ENCODE measurements at places on chromosomes 5 and 9.

DNA sequence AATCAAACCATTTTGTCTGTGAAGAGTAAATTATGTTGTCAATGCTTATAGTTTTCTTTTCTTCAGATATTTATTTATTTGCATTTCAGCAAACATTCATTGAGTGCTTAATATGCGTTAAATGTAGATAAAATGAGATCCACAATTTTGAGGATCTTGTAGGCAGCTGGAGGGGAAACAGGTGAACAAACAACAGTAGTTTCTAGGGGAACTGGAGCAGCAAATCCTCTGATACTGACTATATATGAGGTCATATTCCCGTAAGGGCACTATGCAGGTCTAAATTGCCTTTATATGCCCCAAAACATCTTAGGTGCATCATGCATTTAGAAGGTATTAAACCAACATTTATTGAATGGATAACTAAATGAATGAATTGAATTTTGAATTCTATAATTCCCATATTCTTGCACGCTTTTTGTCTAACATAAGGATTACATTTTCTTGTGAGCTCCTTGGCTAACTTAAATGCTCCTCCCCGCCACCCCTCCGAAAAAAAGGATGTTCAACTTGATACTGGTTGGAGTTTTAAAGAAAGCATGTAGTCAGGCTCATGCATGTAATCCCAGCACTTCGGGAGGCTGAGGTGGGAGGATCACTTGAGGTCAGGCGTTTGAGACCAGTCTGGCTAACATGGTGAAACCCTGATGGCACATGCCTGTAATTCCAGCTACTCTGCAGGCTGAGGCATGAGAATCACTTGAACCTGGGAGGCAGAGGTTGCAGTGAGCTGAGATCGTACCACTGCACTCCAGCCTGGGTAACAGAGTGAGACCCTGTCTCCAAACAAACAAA, 299.8 kb downstream of the TMEM38B start:
- DNase-seq, result peak; percentile 18

DNA sequence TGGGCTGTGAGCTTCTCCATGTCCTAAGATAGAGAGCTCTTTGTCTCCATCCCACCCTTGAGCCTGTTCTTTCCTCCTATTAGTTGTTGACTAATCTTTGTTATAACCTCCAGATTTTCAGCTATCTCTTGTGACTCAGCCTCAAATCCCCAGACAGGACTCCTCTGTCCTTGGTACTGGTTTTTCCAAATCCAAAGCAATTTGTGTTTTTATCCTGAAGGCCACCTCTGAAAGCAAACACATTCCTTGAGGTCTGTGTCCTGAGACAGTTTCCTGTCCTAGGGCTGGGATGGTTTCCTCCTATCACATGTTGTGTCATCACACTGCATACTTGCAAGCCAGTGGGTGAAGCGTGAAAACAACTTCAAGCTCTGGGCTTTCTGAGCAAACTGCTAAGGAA, 8.5 kb downstream of the TNC start:
- no peak for DNase-seq

GRCh38 chr5:167743695-167744464, 547.6 kb upstream of the WWC1 start:
- no peak for DNase-seq

GRCh38 chr5:31392061-31392460, 139.8 kb downstream of the DROSHA start:
- no peak for DNase-seq

DNA sequence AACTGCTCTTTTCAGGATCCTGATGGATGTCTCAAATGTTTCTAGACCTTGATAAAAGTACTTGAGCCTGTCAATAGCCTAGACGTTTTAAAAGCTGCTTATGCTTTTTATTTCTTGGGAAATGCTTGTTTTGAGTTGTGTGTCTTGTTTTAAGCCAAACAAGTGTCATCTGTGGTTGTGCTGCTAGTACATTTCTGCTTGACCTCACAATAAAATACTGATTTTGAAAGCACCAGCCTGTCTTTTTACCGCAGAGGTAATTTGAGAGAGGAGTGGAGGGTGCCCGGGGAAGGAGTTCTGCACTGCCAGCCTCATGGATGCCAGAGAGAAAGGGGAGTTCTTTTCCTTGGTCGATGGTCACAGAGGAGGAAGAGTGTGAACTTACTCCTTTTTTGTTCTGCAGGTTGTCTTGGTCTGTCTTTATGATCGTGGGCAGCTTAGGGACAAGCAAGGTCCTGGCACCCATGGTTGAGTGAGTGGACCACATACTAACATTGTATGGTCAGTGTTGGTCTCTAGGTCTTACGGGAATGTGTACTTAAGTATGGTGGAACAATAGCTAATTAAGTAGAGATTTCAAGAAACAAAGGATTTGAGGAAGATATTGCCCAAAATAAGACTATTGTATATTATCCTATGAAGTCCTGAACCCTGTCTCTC, 61.0 kb downstream of the TRIO start:
- DNase-seq, result no peak

DNA sequence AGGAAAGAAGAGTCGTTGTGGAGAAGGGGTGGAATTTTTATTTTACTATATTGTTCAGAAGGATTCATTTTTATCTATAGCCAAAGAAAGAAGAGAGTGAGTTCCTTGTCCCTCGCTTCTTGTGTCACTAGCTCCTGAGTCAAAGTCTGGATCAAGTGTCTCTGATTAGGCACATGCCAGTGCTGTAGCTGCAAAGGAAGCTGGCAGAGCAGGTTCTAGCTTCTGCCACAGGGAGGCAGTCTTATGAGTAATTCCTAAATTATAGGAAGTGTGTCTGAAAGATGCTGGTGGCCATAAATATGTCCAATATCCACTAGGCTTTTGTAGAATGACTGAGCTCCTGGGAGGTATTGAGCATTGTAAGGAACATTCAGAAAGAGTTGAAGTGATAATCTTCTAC, 84.7 kb downstream of the DOCK2 start:
- no peak for DNase-seq

DNA sequence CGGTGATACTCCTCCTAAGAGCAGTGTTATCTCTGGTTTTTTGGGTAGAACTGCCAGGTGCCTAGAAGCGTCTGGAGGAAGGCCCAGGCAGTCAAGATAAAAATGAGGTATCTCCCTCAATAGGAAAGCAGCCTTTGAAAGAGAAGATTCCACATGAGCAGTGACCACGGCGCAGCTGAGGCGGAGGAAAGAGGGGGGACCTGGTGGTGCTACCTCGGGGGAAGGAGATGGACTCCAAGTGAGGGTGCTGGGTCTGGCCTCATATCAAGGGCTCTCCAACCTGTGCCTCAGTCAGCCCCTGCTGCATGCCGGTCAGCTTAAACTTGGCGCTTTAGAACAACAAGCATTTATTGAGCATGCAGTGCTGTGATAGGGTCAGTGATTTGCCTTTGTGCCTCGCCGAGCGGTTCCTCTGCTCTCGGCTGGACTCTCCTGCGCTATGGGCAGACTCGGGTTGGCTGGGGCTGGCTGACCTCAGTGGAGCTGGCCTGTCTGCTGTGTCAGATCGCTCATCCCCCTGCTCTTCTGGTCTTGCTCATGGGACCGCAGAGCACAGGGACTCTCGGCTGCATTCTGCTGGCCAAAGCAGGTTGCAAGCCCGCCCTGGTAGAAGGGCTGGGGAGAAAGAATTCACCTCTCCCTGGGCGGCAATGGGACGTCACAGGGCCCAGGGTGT, 121.1 kb upstream of the IRX4 start:
- no peak for DNase-seq

GRCh38 chr5:153964880-153965645, 73.6 kb downstream of the FAM114A2 start:
- peak; percentile 55 for DNase-seq

GRCh38 chr9:86990290-86990689, 43.0 kb upstream of the GAS1 start:
- no peak for DNase-seq

DNA sequence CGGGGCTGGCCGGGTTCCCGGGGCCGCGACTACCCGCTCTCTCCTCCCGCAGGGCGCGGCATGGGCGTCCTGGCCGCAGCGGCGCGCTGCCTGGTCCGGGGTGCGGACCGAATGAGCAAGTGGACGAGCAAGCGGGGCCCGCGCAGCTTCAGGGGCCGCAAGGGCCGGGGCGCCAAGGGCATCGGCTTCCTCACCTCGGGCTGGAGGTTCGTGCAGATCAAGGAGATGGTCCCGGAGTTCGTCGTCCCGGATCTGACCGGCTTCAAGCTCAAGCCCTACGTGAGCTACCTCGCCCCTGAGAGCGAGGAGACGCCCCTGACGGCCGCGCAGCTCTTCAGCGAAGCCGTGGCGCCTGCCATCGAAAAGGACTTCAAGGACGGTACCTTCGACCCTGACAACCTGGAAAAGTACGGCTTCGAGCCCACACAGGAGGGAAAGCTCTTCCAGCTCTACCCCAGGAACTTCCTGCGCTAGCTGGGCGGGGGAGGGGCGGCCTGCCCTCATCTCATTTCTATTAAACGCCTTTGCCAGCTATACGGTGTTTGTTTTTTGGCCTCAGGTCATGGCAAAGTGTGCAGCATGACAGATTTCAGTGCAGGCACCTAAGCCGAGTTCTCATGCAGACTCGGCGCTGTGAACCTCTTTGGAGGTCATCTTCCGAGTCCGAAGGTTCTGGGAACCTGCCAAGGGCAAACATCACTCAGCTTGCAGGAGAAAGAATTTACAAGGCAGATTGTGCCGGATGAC, 516 bp downstream of the MRPL41 start:
- no peak for DNase-seq

DNA sequence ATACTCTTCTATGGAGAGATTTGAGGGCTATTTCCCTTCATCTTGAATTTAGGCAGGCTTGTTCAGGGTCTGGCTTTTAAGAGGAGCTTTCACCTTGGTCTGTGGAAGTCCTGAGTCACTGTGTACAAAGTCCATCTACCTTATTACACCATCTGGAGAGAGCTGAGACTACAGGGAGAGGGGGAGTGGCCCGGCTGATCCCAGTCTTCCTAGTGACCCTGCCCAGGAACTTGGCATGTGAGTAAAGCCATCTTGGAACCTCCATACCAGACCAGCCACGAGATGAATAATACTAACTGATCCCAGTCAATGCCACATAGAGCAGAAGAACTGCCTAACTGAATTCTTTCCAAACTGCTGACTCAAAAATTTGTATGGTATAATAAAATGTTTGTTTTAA, 8.4 kb upstream of the IL6ST start:
- DNase-seq, result no peak

GRCh38 chr5:122101636-122102285, 23.7 kb upstream of the LOX start:
- peak; percentile 21 for DNase-seq

- no peak for DNase-seq
Measured at GRCh38 chr5:162190-162564, 29.1 kb upstream of the LRRC14B start.

GRCh38 chr9:73613092-73613701, 461.5 kb downstream of the ANXA1 start:
- DNase-seq, result no peak

DNA sequence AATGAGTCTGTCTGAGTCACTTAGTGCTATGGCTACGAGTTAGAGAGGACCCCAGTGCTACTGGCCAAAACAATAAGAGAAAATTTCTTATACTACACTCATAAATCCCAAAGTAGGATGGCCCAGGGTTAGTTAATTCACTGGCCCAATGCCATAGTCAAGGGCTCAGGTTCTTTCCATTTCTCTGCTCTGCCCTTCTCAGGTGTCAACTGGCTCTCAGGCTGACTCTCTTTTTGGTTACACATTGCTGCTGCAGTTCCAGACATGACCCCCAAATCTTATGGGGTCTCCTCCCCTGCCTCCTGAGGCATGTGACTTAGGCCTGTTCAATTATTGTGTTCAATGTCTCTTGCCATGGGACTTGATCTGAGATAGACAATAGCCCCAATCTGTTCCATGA, 70.4 kb downstream of the ARHGEF37 start:
- DNase-seq, result no peak

GRCh38 chr9:107208121-107208520, 75.0 kb upstream of the RAD23B start:
- no peak for DNase-seq

DNA sequence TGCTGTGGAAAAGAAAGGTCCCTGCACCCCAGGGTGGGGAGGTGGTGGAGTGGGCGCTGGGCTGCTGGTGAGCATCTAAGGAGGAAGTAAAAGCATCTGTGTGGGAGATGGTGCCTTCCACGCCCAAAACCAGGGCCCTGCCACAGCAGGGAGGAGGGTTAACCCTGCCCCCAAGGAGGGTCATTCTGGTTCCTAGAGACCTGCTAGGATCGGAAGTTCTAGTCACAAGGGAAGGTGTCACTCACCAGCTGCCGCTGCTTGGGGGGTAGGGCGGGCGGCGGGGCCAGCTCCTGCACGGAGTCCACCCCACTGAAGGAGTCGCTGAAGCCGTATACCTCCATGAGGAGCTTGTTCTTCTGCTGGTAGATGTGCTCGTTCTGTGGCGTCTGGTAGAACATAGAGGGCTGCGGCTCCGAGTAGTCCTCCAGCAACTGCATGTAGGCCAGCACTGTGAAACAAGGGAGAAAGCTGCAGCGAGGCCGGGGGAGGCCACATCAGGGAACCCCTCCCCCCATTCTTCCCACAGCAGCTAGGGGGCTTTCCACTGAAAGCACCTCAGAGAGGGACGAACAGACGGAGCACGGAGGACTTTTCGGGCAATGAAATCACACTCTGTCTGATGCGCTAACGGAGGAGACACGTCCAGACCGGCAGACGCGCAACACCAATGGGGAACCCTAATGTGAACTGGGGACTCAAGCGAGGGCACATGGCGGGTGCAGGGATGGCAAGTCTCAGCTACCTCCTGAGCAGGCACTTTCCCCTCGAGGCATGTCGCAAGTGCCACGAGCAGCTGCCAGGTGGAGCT, 76.4 kb downstream of the PRRT1B start:
- no peak for DNase-seq

DNA sequence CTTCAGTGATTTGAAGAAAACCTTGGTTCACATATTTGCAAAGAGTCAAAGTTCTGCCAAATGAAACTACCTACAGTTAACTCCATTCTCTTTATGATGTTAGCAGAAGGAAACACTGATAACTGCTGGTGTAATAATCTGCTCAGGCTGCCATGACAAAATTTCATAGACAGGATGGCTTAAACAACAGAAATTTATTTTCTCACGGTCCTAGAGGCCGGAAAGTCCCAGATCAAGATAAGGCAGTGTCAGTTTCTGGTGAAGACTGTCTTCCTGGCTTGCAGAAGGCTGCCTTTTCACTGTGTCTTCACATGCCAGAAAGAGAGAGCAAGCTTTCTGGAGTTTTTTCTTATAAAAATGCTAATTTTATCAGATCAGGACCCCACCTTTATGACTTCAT, 102.4 kb upstream of the PARP8 start:
- DNase-seq, result no peak

DNA sequence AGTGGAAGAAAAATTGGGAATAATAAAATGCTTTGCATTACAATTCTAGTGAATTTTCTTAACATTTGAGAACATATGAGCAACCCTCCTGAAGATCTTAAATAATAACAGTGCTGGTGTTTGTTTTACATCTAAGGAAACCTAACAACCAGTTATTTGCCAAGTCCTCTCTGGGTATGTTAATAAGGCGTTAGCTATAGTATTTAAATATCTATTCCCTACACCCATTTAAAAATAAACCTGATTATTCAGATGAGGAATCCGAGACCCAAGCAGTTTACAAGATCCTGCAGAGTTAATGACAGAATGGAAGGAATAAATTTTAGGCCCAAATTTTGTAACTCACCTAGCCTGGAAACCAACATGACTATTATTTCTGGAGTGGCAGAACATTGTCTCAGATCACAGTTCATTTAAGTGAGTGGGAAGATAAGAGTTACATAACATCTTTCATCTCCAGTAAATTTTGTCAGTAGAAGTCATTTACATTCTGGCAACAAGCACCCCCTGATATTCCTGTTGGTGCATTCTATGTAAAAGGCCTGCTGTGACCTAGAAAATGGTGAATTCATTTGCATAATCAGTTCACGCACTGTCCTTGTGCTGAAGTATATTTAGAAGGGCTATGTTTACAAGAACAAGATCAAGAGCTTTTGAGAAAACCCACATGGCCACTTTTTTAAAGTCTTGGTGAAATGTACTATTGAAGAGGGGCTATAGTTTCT, 148.2 kb downstream of the COX7C start:
- no peak for DNase-seq

All from NCI-H510A treated with DMSO at 0.1 percent for 48 hours (cell line).